Upper lobe of right lung (tissue), 1 donor: ENCODE measurements at places on chromosomes 5 and 9. TPM values are rescaled to one million over a fixed set of nuclear protein-coding genes. Genes with fewer than 3 reads are reported as not detected.

- no peak overlapping the region for H3K4me3 ChIP-seq
- no peaks in the 10 kb centered on the region for H3K36me3 ChIP-seq
- no peaks in the 10 kb centered on the region for H3K27me3 ChIP-seq
- no peak for DNase-seq
Observed at GRCh38 chr9:91433180-91433579, 9.5 kb upstream of the NFIL3 start.

LCN6 gene
- total RNA-seq: 21.5 TPM

DNA sequence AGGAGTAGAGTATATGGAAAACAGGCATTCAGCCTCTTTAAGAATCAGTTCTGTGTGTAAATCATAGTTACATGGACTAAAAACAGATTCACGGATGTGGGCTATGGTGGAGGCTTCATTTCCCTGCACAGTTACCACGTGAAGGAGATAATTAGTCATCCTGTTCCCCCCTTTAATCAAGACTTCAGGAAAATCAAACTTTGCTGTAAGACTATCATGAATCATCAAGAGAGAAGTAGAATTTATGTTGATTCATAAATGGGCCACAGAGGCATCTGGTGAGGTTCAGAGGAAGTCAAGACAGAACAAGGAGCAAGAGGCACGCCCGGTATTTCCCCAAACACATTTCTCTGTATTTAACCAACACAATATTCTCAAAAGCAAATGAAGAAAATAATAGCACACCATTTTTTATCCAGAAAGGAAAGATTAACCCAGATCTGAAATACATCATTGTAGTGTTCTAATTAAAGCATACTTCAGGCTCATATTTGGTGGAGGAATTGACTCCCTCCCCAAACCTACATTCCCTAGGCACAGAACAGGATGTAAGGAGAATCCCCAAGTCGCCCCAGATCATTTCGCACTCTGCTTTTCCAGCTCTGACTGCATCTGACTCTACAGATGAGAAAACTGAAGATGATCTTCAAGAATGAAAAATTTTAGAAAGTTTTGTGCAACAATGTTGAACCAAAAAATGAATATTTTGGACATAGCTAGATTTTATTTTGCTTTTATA is 175.8 kb upstream of the GAS1 start:
- peaks cover 12% of the 10 kb centered on the region for H3K4me1 ChIP-seq
- no peaks in the 10 kb centered on the region for H3K36me3 ChIP-seq
- no peak for DNase-seq
- H3K4me3 ChIP-seq: no peak overlapping the region
- H3K27me3 ChIP-seq: no peaks in the 10 kb centered on the region
- no peak overlapping the region for H3K27ac ChIP-seq

DNA sequence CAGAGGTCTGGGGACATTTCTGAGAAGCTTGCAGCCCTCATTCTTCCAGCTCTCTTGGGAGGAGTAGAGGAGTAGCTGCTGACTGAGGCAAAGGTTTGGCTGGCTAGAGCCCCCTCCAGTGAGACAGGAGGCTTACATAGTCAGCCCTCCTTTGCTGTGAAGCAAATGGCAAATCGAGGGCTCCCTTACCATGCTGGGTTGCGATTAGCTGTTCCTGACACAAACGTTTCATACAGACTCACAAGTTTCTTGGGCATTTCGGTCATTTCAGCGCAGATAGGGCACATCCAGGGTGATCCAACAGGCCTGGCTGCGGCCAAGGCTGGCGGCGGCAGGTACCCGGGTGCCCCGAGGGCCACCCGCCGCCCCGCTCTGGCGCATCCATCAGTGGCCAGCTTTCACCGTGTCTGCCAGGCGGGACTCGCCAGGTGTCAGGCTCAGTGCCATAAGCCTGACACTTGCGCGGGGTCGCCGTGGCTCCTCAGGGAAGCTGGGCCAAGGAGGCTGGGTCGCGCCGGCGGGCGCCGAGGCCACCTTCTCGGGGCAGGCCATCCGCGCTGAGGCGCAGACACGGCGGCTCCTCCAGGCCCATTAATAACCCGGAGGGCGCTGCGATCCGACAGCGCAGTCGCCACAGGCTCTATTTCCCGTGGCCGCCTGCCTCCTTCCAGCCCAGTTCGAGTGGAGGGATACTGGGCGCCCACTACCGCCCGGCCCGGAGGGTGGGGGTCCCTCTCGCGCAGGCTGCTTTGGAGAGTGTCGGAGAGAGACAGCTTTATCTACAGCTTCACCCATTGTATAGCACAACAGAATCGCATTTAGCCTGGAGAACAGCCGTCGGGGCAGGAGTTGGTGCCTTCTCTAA is 9.1 kb downstream of the PRDM6 start:
- no peaks in the 10 kb centered on the region for H3K36me3 ChIP-seq
- H3K27ac ChIP-seq: peak overlapping the region; percentile 60
- peaks cover 76% of the 10 kb centered on the region for H3K27me3 ChIP-seq
- H3K4me1 ChIP-seq: peaks cover 16% of the 10 kb centered on the region

- H3K4me3 ChIP-seq: no peak overlapping the region
- no peak overlapping the region for H3K27ac ChIP-seq
- H3K36me3 ChIP-seq: no peaks in the 10 kb centered on the region
- peak; percentile 44 for DNase-seq
- H3K27me3 ChIP-seq: no peaks in the 10 kb centered on the region
Observed at GRCh38 chr5:139820130-139820529, 24.5 kb downstream of the PSD2 start.

GRCh38 chr9:133221177-133221809 is 12.2 kb upstream of the OBP2B start:
- no peaks in the 10 kb centered on the region for H3K36me3 ChIP-seq
- no peak overlapping the region for H3K27ac ChIP-seq
- H3K27me3 ChIP-seq: peaks cover 9% of the 10 kb centered on the region
- H3K4me1 ChIP-seq: no peaks in the 10 kb centered on the region

OR13J1 gene
- total RNA-seq: not detected

GRCh38 chr9:17116400-17116837 is 18.4 kb upstream of the CNTLN start:
- no peaks in the 10 kb centered on the region for H3K4me1 ChIP-seq
- H3K4me3 ChIP-seq: no peak overlapping the region
- no peaks in the 10 kb centered on the region for H3K36me3 ChIP-seq
- no peaks in the 10 kb centered on the region for H3K27me3 ChIP-seq
- H3K27ac ChIP-seq: no peak overlapping the region
- no peak for DNase-seq

GRM6 gene
- total RNA-seq: not detected

DNA sequence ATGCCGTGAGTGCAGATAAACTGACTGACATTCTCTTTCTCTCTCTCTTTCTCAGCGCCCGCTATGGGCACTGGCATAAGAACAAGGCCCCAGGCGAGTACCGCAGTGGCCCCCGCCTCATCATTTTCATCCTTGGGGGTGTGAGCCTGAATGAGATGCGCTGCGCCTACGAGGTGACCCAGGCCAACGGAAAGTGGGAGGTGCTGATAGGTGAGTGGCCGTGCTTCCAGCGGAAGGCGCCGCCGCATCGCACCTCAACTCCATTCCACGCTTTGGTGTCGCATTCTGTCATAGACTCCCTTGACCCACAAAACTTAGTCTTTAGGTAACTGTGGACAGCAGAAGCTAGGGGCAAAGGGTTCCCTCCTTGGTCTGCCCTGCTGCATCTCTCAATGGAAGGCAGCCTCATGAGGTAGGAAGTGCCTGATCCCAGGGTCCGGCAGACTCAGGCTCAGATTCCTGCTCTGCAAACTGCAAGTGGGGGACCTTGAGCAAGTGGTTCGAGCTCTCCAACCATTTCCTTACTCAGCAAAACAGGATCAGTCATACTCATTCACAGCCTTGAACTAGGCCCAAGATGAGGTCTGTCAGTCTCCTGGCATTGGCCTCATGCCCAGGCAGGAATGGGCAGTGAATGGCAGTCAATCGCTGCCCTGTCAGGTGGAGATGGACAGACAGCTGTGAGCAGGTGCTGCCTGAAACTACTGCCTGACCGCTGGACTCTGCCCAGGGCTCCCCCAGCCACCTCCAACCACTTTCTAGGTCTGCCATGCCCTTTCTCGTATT is 24.2 kb upstream of the CFAP157 start:
- no peaks in the 10 kb centered on the region for H3K4me1 ChIP-seq
- H3K36me3 ChIP-seq: peaks cover 88% of the 10 kb centered on the region
- H3K27ac ChIP-seq: no peak overlapping the region
- no peak for DNase-seq

- no peak overlapping the region for H3K4me3 ChIP-seq
- peak overlapping the region; percentile 7 for H3K27ac ChIP-seq
- no peaks in the 10 kb centered on the region for H3K36me3 ChIP-seq
- H3K27me3 ChIP-seq: no peaks in the 10 kb centered on the region
- H3K4me1 ChIP-seq: peaks cover 6% of the 10 kb centered on the region
- DNase-seq: no peak
Observed at GRCh38 chr5:139969318-139969717, 73.8 kb downstream of the NRG2 start.

NR2F1 gene
- total RNA-seq: 83.2 TPM

HTR1A gene
- total RNA-seq: not detected

PCDHB11 gene
- 2.0 TPM for total RNA-seq

DNA sequence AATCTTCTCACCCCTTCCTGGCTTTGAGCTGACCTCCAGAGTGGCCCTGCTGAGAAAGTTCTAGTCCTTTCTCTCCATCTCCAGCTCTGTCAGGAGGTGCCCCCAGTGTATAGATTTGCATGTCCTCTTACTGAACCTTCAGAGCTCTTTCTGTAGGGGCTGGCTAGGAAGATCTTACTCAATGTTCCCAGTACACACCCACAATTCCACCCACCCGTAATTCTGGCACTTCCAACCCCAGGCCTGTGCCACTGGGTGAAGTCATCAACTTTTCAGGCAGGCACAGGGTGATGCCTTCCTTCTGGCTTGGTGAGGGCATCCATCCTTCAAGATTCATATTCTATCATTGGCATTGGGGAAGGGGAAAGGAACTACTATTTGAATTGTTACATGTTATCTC is 75.9 kb downstream of the ACER2 start:
- H3K4me3 ChIP-seq: no peak overlapping the region
- H3K27me3 ChIP-seq: no peaks in the 10 kb centered on the region
- no peaks in the 10 kb centered on the region for H3K36me3 ChIP-seq

DNA sequence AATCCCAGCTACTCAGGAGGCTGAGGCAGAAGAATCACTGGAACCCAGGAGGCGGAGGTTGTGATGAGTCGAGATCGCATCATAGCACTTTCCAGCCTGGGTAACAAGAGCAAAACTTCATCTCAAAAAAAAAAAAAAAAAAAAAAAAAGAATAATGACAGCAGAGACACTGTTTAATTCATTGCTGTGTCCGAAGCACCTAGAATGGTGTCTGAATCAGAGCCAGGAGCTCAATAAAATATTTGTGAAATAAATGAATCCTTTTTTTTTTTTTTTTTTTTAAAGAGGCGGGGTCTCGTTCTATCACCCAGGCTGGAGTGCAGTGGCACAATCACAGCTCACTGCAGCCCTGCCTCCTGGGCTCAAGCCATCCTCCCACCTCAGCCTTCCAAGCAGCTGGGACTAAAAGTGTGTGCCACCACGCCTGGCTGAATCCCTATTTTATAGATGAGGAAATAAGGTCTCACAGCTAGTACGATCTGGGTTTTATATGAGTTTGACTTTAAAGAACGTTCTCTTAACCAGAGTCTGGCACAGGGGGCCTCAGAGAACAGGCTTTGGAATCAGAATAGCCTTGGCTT is 47.8 kb downstream of the THOC3 start:
- H3K4me3 ChIP-seq: no peak overlapping the region
- H3K27ac ChIP-seq: no peak overlapping the region
- H3K27me3 ChIP-seq: no peaks in the 10 kb centered on the region
- no peaks in the 10 kb centered on the region for H3K4me1 ChIP-seq
- no peak for DNase-seq

RETREG1 gene
- total RNA-seq: 22.8 TPM

DNA sequence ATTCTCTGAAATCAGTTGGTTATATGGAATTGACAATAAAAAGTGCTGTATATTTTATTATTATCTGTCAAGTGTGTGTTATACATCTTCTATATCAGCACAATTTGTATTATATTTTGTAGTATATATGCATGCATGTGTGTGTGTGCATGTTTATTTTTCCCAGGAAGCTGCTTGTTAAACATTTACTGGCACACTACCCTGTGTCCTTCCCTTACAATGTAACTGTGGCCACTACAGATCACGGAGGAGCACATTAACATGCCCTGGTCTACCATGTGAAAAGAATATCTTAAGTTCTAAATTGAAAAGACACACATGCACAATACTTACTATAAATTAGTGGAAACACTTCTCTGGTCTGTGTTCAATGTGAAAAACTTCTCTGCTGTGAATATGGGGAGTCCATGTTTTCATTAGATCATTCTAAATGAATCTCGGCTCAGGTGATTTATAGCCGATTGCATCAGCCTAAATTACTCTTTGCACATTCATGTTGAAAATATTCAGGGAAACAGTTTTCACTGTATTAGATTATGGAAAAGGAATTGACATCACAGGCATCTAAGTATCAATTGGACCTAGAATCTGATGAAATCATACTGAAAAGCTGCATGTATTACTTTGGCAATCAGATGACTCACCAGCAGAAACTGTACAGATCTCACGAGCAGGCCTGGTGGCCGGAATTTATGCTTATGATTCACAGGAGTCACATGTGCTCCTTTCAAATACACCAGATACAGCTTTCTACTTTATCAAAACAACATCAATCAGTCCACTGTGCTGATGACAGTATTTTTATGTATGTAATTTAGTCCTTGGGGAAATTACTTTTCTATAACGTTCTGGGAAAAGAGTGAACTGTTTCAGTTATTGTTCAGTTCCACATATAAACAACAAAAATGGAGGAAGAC is 39.4 kb downstream of the LURAP1L start:
- no peak for DNase-seq
- H3K4me1 ChIP-seq: peaks cover 38% of the 10 kb centered on the region
- H3K27ac ChIP-seq: peak overlapping the region; percentile 56

SLC36A2 gene
- not detected for total RNA-seq
